CD4-positive, alpha-beta T cell treated with Interleukin-15 for 4 hours (primary cell): ENCODE measurements at places on chromosomes 1 and 21.

GRCh38 chr1:80444171-80444570, 1356.6 kb upstream of the ADGRL2 start:
- DNase-seq, result no peak

- DNase-seq, result no peak
Measured at GRCh38 chr1:188723332-188724020, 1754.2 kb downstream of the BRINP3 start.

GRCh38 chr1:230878591-230878990, 10.3 kb upstream of the C1orf198 start:
- DNase-seq, result no peak

DNA sequence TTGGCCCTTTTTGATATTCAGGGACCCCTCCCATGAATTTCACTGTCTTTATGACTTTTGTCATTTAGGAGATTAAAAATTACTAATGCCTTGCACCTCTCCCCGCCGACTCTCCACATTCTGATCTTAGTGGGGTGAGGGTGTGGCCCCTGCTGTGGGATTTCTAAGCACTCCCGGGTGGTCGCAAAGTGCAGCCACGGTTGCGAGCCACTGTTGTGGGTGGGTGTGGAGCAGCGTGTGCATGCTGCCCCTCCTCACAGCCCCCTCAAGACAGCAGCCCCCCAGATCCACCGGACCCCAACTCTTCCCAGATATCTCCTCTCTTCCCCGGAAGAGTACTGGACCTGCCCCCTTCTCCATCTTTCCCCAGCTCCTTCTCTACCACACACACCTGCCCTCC, 66.6 kb upstream of the EFHD2 start:
- no peak for DNase-seq

- DNase-seq, result peak; percentile 19
Measured at GRCh38 chr1:168485048-168485447, 58.7 kb downstream of the XCL2 start.

- no peak for DNase-seq
Measured at GRCh38 chr21:23541571-23541970, 2065.7 kb downstream of the MRPL39 start.

DNA sequence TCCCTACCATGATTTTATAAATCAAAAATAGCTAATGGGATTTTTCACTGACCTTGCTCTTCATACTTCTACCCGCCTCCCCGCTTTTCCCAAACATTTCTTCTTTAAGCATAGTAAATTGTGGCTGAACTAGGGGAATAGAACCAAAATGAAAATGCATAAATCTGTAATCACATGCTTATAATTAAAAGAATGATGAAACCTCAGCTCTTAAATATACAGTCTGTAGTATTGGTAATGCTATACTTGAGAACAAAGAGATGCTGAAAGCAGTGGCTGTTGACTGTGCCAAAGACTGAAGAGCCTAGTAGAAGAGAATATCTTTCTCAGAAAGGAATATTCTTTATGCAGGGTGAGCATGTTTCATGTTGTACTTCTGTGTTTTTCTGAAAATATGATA, 249.1 kb downstream of the GREM2 start:
- no peak for DNase-seq

- no peak for DNase-seq
Measured at GRCh38 chr21:31260790-31261189, 83.3 kb downstream of the TIAM1 start.

GRCh38 chr1:105585791-105586190, 1470.7 kb upstream of the PRMT6 start:
- no peak for DNase-seq

- no peak for DNase-seq
Measured at GRCh38 chr1:21121764-21122471, 54.8 kb downstream of the EIF4G3 start.

GRCh38 chr1:40853113-40853884, 8.9 kb downstream of the CITED4 start:
- no peak for DNase-seq

- DNase-seq, result no peak
Measured at GRCh38 chr21:38123626-38124025, 133.2 kb upstream of the KCNJ15 start.

DNA sequence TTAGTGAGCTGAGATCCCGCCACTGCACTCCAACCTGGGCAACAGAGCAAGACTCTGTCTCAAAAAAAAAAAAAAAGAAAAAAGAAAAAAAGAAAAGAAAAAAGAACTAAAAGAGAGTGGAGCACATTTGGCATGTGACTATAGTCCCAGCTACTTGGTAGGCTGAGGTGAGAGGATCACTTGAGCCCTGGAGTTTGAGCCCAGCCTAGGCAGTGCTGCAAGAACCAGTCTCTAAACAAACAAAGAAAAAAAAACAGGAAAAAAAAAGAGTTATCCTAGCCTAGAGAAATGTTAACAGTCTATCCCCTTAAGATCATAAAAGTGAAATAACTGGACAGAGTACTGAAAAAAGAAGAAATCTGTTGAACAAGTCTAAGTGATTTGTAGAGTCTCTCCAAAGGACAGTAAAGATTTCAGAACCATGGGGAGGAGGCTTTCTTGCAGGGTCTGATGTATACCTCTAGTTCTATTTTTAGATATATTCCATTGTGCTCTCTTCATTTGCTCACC, 4.5 kb upstream of the PRDX1 start:
- DNase-seq, result no peak

GRCh38 chr1:173409613-173410012, 67.5 kb upstream of the PRDX6 start:
- peak; percentile 15 for DNase-seq

DNA sequence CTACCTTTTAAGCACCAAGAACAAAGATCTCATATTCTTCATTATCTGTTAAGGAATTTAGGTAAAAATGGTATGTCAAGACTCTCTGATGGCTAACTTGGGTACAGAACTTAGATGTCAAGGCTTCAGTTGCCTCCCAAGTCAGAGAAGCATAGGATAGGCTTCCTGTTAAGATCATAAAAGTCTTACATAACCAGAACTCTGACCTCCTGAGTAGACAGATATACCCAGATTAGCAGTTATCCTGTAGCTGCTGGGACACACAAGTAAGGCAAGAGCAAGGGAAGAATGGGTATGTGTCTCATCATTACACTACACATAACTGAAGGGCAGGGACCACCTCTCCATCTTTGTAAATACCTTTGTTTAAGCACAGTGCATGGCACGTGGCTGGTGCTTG, 15.4 kb upstream of the KLHL12 start:
- DNase-seq, result no peak
